ENCODE measurements at places on chromosomes 6 and 20.

DNA sequence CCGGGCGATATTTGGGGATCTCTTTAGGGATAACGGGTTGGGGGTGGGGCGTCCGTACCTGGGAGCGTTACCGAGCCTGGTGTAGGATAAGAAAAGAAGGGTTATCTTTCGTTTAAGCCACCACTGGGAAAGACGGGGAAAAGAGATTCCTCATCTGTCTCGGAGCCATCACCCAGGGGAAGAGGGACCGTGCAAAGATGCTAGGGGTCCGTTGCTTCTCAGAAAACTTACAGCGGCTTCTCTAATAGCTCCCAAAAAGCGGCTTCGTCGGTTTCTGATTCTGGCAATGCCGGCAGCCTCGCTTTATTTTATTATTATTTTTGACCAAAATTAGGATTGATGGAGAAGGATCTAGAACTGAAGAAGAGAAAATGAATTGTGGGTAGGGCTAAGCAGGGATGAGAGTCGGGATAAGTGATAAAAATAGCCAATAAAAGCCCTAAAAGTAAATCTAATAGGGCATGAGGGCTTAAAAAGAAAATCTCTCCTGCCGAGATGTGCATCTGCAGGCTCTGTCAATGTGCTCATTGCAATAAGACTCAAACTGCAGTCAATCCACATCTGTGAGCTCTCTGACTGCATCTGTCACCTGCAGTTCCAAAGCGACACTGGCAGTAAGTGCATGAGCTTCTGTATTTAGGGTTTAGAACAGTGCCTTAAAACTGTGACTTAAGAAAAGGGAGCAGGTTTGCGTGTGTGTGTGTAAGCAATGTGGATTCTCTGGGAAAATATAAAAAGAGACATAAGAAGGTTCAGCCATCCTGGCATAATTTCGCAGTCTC is 801 bp downstream of the TBPL1 start:
- DNase-seq = no peak

- DNase-seq = no peak
These were observed 131.0 kb downstream of the MAN1A1 start for GRCh38 chr6:119218548-119218947.

GRCh38 chr6:31888276-31889258 is 8.9 kb downstream of the EHMT2 start:
- no peak for DNase-seq

DNA sequence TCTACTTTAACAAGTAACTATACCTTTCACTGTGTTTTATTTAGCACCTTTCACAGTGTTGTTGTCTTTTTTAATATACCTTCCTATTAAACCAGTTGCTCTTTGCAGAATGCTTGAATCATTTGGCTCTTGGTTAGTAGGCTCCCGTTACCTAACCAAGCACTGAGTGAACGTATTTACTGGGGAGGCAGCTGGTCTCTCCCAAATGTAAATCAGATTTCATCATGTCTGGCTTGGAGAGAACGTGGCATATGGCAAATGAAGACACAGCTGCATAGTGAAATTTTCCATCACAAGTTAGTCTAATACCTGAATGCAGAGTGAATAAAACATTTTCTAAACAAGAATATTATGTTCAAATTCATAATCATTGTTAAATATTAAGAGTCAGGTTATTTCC is 12.4 kb downstream of the HTR1E start:
- DNase-seq = no peak

DNA sequence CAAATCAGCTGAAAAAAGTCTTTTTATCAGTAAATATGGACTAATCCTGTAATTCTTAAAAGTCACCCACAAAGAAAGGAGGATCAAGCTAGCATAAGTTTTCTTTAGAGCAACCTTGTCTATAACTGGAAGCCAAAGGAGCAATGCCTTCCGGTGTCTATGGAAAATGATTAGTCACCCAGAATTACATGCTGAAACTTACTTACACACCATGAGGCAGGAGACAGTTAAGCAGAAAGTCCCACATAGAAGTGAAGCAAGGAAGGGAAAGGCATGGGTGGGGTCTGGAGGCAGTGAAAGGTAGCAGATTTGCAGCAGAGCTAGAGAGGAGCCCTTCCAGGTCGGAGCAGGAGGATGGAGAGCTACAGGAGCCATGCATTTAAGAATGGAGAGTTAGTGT is 153.7 kb upstream of the RIPOR2 start:
- DNase-seq = no peak

DNA sequence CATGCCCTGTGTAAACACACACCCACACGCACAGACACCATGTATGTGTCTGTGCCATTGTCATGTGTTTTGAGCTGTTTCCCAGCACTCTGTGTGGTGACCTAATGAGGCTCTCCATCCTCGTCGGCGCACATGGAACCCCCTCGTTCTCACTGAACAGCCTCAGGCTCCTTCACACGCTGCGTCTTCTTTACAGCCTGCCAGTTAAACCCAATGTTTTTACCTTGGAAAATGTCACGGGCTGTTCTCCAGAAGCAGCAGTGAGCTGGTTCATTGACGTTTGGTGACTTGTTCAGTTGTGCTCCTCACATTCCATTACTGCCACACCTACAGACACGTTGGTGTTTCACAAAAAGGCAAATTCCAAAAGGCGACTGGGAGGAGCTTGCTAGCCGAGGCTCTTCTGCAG is 201.0 kb upstream of the FOXQ1 start:
- no peak for DNase-seq

DNA sequence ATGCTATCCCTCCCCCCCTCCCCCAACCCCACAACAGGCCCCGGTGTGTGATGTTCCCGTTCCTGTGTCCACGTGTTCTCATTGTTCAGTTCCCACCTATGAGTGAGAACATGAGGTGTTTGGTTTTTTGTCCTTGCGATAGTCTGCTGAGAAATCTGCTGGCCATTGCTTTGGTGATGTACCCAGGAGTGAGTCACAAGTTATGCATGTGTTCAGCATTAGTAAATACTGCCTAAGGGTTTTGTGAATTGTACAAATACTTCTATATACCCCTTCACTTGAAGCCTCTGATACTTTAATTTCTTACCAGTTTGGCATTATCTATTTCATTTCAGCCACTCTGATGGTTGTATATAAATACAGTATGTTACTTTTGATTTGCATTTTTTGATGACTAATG is 711.3 kb upstream of the GJE1 start:
- DNase-seq = no peak

- no peak for DNase-seq
These were observed 228.3 kb downstream of the TTLL2 start for GRCh38 chr6:167552961-167553735.

- no peak for DNase-seq
These were observed 20.9 kb downstream of the DEF6 start for GRCh38 chr6:35318196-35319171.

GRCh38 chr6:88490908-88491264 is 324.7 kb upstream of the CNR1 start:
- DNase-seq = no peak

GRCh38 chr6:125547381-125547780 is 202.1 kb upstream of the HEY2 start:
- DNase-seq = no peak

GRCh38 chr6:149127212-149127611 is 190.3 kb upstream of the TAB2 start:
- DNase-seq = no peak

GRCh38 chr6:142174703-142175102 is 27.6 kb downstream of the VTA1 start:
- no peak for DNase-seq

GRCh38 chr6:130115036-130115435 is 96.7 kb downstream of the L3MBTL3 start:
- no peak for DNase-seq

GRCh38 chr20:63223121-63223825 is 7.3 kb upstream of the YTHDF1 start:
- DNase-seq = no peak

DNA sequence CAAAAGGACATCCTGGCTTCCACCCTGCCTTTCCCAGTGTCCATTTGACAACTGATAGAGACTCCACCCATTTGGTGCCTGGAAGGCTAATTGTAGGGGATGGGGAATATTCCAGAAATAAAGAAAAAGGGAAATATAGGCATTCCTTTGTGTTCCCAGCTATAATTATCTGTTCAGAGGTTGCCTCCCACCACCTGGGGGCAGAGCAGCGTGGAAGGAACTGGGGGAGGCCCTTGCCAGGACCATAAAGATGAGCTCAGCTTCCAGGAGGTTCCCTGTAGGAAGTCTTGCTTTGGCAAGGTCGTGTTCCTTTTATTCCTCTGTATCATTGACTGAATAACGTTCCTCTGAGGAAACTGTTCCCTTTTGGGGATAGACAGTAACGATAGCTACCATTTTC is 214.7 kb downstream of the TFAP2C start:
- no peak for DNase-seq

DNA sequence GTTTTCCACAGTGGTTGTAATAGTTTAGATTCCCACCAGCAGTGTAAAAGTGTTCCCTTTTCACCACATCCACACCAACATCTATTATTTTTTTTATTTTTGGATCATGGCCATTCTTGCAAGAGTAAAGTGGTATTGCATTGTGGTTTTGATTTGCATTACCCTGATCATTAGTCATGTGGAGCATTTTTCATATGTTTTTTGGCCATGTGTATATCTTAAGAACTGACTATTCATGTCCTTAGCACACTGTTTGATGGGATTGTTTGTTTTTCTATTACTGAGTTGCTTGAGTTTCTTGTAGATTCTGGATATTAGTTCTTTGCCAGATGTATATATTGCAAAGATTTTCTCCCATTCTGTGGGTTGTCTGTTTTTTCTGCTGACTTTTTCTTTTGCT is 820.1 kb downstream of the TENT5A start:
- DNase-seq = no peak

DNA sequence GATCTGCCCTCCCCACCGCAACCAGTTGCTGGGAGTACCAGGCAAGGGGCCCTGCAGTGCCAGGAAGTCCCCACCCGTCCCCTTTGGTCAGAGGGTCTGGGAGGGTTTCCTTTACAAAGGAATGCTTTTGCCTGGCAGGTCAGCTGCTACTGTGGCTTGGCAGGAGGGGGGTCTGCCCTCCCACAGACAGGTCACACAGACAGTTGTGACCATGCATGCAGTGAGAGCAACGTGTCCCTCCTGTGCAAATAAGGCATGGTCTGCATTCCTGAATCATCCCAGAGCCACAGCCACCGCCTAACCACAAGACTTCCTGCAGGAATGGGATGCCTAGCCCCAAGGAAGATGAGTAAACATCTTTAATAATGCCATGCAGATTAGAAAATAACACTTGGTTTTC is 439 bp upstream of the F13A1 start:
- DNase-seq = no peak

GRCh38 chr20:36572701-36573102 is 695 bp upstream of the TGIF2 start:
- DNase-seq = peak; percentile 65
